ENCODE measurements at places on chromosomes 1 and 21. TPM values are rescaled to one million over a fixed set of nuclear protein-coding genes. Genes with fewer than 3 reads are reported as not detected.
A peak's percentile ranks its signal among the peaks of the same experiment; 100 is the strongest.

- no peak for DNase-seq
Measured at GRCh38 chr1:226349081-226349480, 40.1 kb upstream of the LIN9 start.

DNA sequence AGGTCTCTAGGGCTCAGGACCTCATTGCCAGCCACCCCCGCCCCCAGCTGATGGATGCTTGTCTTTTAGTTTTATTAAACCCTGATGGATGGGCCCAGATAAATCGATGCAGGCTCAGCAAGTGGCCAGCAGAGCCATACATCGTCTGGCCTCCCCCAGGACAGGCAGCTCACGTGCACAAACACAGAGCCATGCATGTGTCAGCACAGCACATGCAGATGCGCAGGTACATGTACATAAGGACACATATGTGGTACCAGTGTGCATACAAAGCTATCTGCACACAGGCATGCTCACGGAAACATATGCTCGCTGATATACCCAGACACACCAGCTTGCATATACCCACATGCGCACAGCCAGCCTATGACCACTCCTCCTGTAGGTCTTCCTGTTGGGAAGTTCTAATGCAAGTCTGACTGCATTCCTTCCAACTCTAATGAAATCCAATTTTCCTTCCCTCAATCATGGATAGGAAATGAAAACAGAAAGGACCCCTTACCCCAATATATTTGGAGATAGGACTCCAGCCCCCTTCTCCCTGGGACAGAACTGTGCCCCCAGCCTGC lies 897 bp downstream of the COL16A1 start:
- no peak for DNase-seq

DNA sequence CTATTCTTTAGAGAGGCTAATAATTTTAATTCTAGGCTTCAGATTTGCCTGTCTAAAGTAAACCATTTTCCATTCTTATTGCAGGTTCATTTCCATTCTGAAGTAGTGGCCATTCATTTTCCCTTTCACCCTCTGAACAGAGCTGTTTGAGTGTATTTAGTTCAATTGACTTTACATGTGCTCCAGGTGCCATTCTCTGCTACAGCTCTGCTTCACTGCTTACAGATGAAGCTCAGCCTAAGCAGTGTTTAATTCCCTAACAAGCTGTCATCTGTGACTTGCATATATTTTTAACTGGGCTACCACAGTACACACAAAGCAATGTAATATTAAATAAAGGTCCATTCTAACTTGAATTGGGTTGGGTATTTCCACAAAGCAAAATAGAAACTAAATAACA lies 1031.6 kb downstream of the KCNT2 start:
- DNase-seq: no peak

- DNase-seq: no peak
Measured at GRCh38 chr1:192889082-192889481, 80.2 kb downstream of the RGS2 start.

DNA sequence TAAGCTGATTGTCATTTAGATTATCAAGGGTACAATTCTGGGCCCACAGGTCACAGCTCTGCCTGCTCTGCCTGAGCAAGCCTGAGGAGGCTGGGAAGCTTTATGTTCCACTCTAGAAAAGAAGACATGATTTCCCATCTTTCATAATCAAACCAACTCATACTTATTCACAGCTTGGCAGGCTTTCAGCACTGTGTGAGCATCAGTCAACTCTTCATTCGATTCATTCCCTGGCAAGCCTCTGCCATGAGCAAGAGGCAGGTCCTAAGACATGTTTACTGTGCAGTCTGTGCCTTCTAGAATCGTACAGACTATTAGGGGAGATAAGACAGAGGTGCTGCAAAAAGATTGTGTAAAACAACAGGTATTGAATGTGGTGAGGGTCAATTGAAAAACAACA lies 24.5 kb upstream of the KIRREL1 start:
- DNase-seq: no peak

GRCh38 chr1:235411489-235412486 lies 44.6 kb downstream of the TBCE start:
- no peak for DNase-seq

GRCh38 chr21:27023186-27023585 lies 56.3 kb upstream of the ADAMTS5 start:
- DNase-seq: no peak

GRCh38 chr1:116957646-116958045 lies 43.9 kb upstream of the CD101 start:
- DNase-seq: no peak

DNA sequence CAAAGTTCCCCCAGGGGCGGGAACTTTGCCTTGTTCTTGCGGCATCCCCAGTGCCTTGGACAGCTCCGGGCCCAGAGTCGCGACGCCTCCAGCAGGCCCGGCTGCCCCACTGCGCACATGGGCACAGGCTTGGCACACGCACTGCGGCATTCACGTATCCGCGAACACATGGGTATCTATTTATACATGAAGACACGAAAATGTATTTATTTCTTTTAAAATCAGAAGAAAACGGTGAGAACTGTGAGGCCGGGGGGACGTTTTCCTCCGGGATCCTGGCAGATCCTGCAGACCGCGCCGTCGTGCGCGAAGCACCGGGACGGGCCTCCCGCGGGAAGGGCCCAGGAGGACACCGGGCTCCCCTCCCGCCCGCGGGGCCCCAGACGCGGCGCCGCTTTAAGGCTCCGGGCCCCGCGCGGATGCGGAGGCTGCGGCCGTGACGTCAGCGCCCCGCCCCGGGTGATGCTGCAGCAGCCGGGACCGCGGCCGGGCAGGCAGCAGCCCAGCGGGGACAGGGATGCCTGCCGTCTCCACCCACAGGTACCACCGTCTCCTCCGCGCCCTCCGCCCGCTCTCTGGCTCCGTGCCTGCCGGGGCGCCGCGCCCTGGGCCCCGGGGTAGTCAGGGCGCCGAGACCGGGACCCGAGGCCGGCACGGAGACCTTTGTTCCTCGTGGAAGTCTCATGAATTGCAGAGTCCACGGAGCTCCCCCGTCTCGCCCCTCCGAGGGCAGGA lies at the start of gene SLC45A1:
Gene SLC45A1, plus strand, starts transcription at position 468 of the 735 bp plus-strand sequence. CDS start 6,216 bp downstream, outside the sequence.
- DNase-seq: peak; percentile 52

- no peak for DNase-seq
Measured at GRCh38 chr1:205026181-205026580, 16.8 kb upstream of the CNTN2 start.

GRCh38 chr1:147167365-147167764 lies 4.9 kb downstream of the PRKAB2 start:
- DNase-seq: no peak

- no peak for DNase-seq
Measured at GRCh38 chr1:209319057-209319432, 264.5 kb upstream of the CAMK1G start.

- DNase-seq: no peak
Measured at GRCh38 chr1:60376196-60376595, 302.6 kb upstream of the C1orf87 start.

GRCh38 chr1:173356191-173356762 lies 120.9 kb upstream of the PRDX6 start:
- DNase-seq: no peak

DNA sequence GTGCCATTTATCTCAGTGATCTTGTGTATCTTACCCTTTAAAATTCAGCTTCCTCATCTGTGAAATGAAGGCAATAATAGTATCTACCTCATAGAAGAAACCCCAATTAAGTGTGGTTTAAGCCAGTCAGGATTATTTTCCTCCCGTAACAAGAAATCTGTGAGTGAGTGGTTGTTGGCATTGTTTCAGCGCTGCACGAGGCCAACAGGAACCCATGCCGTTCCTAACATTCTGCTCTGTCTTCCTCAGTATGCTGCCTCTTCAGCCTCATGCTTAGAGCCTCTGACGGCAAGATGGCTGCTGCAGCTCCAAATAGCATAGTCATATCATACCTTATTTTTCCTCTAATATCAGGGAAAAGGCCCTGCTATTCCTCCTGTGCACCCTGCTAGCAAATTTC lies 289.7 kb downstream of the TM2D1 start:
- no peak for DNase-seq

DNA sequence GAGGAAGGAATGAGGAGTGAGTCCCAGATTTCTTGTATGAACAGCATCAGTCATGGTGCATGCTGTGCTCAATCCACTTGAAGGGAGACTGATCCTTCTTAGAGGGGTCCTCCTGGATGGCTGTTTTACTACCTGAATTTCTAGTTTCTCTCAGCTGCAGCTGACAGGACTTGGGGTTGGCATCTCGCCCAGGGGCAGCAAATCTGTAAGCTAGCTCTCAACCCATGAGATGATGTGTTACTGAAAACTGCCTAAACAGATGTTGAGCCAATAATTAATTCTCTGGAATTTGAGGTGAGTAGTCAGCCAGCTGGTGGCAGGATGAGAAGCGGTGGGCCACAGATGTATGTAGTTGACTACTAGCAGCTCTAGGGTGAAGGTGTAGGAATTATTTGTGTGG lies 19.6 kb downstream of the BACH1 start:
- DNase-seq: no peak

The PCBP3 gene
- 1.2 TPM for polyA plus RNA-seq

The NCF2 gene
- 2.7 TPM for polyA plus RNA-seq

The TMEM125 gene
- 16.6 TPM for polyA plus RNA-seq

The ATP6V0B gene
- polyA plus RNA-seq: 139 TPM

The NUP210L gene
- polyA plus RNA-seq: 0.03 TPM
